ENCODE measurements at places on chromosomes 11 and 22. TPM values are rescaled to one million over a fixed set of nuclear protein-coding genes. Genes with fewer than 3 reads are reported as not detected.

The TEX54 gene
- not detected for total RNA-seq

The OR2D2 gene
- 0.41 TPM for total RNA-seq

The PRSS23 gene
- 23.6 TPM for total RNA-seq

The MS4A4E gene
- not detected for total RNA-seq

The LMO1 gene
- 2.0 TPM for total RNA-seq

The PGM2L1 gene
- 203 TPM for total RNA-seq

The RBM14 gene
- total RNA-seq, result 24.1 TPM

The TAF1D gene
- 134 TPM for total RNA-seq

The CELSR1 gene
- 2.0 TPM for total RNA-seq

The VPS51 gene
- 229 TPM for total RNA-seq

Measured in frontal cortex (tissue), 4 donors.